ENCODE measurements at places on chromosomes 3 and 15. TPM values are rescaled to one million over a fixed set of nuclear protein-coding genes. Genes with fewer than 3 reads are reported as not detected.

The GASK1A gene
- total RNA-seq: not detected

The ADAMTS7 gene
- total RNA-seq: 0.24 TPM

The MUC4 gene
- 0.24 TPM for total RNA-seq

The XXYLT1 gene
- total RNA-seq: 10.6 TPM

The TGM4 gene
- not detected for total RNA-seq

The GP9 gene
- total RNA-seq: not detected

The FSTL1 gene
- total RNA-seq: 0.91 TPM

The NLGN1 gene
- not detected for total RNA-seq

The BDH1 gene
- total RNA-seq: 70.7 TPM

The SLC27A2 gene
- total RNA-seq: 7.2 TPM

The NTRK3 gene
- total RNA-seq: 0.18 TPM

The HESX1 gene
- not detected for total RNA-seq

The NANOGP8 gene
- total RNA-seq: not detected

The KLF15 gene
- total RNA-seq: 0.22 TPM

The CHCHD4 gene
- total RNA-seq: 25.4 TPM

The BFSP2 gene
- not detected for total RNA-seq

The SPINT1 gene
- total RNA-seq: 12.2 TPM

The CPLX3 gene
- total RNA-seq: not detected

The PPM1L gene
- total RNA-seq: 2.5 TPM

The AHSG gene
- total RNA-seq: 0.66 TPM

The SLC6A11 gene
- not detected for total RNA-seq

The CKMT1A gene
- total RNA-seq: not detected

All from activated T-cell treated with anti-CD3 and anti-CD28 coated beads, Interleukin-2, amount 50 U/mL, for 4 hours (primary cell).